HepG2 (cell line): ENCODE measurements at places on chromosomes 5 and 9.

DNA sequence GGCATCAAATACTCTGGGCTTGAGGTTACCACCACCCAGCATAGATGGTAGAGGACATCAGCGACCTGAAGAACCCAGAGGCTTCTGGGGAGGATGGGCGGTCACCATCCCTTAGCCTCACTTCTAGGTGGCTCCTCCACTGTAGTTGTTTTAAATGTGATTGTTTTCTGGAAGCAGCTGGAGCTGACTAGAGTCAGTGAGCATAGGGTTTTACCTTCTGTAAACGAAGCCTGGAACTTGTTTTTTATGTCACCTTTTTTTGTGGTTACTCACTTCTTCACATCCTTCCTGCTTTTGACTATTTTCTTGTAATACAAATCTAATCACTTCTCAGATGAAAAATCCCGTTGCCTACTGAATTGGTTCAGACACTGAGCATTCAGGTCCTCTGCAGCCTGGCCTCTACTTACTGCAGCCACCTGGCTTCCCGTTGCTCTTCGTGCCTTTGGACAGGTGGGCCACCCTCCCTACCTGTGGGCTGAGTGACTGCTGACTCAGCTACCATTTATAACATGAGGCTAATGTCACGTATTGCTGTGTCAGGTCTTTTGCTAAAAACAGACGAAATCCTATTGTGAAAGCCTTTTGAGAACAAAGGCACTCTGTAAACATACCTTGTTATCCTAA lies 167.8 kb downstream of the MAN2A1 start:
- DNase-seq = no peak

DNA sequence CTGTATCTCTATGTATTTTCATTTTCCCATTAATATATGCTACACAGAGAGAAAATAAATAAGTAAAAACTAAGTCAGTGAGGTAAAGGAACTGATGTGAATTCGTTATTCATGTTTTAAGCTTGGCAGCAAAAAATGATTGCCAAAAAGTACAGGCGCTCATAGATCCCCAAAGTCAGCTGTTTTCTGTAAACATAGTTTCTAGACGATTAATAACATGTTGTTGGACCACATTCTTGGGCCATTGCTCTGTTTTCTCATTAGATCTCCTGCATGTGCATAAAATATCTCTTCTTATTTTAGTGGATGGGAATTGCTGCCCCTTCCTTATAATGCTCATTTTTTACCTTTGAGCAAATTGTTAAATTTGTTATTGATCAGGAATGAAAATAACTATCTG lies 215.2 kb downstream of the TLE1 start:
- DNase-seq = no peak

- no peak for DNase-seq
Measured at GRCh38 chr9:135616619-135617537, 22.5 kb downstream of the GLT6D1 start.

- no peak for DNase-seq
Measured at GRCh38 chr5:33894566-33894965, 2.8 kb upstream of the ADAMTS12 start.

- DNase-seq = no peak
Measured at GRCh38 chr5:38807570-38808483, 38.0 kb upstream of the OSMR start.

GRCh38 chr5:135356522-135357318 lies 42.3 kb downstream of the MACROH2A1 start:
- no peak for DNase-seq

DNA sequence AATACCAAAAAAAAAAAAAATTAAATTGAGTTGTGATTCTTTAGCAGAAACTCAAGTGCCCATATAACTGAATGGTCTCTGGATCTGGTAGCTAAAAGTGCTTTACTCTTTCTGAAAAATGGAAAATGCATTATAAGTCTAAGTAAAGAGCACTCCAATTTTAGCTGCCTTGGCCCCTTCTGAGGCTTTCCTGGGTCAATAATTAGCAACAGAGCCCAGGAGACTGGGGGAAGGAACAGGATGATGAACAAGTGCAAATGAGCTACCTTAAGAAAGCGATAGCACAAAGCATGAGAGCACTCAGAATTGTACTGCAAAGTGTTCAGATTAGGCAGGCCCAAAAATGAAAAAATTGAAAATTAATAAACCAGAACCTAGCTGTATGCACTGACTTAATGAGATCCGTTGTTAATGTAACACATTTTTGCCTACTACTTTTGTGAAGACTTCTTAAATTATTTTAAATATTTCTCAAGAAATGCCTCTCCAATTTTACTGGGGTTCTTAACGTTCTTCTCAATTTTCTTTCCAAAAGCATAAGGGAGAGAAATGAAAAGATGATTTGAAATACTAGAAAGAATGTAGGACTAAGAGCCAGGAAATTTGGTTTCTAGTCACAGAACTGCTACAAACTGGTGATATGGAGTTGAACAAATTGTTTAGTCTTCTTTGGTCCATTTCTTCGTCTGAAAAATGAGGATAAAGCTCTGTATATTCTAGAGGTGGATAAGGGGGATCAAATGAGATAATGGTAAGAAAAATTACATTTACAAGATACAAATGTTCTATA lies 566.1 kb downstream of the PDE4D start:
- no peak for DNase-seq

DNA sequence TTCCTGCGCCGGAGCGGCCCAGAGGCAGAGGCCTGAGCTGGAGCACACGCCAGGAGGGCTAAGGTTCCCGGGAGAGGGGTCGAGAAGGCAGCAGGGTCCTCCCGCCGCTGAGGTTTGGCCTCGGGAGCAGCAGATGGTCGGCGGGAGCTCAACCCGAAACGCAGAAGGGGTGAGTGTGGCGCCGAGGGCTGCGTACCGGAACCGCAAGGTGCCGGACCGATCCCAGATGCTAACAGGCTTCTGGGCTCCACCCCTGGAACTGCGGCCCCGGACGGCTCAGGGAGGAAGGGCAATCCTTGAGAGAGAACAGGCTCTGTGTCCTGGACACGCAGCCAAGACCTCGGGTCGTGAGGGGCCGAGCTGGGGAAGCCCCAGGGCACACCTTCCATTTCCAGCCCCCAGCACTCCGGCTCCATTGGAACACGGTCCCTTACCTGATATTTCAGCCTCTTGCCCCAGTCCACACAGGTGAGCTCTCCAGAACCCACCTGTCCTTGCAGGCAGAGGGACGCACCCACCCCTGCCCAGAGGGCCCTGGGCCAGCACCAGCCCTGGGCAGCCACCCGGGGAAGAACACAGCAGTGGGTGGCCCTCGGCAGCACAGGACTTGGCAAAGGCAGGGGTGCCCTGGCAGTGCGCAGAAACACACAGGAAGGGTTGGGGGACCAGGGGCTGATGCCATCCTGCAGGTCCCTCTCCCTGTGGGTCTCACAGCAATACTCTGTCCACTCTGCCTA lies 1.4 kb downstream of the LHX3 start:
- DNase-seq = no peak

GRCh38 chr5:169088028-169088725 lies 212.8 kb downstream of the SLIT3 start:
- DNase-seq = no peak

DNA sequence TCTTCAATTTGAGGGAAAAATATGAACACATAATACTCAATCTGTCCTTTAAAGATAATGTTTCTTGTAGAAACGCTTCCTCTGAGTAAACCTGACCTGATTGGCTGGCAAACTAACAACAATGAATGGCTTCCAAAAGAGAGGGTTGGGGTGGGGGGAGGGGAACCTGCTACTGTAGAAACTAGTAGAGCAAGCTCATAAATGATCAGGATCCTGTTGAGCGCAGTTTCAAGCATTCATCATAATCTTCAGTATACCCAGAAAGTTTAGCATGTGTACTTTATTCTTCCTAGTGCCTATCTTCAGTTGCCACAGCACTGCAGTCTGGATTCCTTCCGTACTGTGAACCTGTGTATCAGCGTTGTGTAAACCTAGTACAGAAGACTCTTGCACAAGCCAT lies 63.0 kb upstream of the FCHO2 start:
- no peak for DNase-seq

DNA sequence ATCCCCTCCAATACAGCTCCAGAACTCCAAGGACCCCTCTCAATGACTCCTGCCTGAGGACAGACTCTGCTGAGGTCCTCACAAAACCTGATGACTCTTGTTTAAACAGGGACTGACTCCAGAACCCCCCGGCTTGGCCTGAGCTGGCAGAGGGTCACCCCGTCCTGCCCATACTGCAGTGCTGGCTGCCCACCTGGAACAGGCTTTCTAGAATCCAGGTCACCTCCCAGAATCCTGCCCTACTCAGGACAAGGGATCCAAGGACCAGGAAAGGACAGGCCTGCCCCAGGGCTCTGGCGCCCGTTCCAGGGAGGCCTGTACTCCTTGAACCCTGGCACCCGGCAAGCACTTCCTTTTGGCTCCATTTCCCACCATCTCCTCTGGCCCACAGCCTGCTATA lies 22.2 kb downstream of the RALGDS start:
- DNase-seq = no peak

DNA sequence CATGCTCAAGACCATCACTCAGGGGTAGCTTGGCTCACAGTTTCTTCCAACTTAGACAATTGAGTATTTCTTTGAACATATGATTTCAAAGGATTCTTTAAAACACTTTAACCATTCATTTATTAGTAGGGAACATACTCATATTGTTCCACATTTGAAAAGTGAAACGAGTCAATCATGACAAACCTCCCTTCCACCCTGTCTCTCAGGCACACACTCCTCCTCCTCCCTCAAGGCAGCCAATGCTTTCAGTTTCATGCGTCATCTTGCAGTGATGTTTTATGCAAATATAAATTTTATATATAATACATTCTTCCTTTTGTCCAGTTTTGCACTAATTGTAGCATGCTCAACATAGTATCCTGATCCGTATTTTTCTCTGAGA lies 126.0 kb upstream of the BOD1 start:
- DNase-seq = no peak

DNA sequence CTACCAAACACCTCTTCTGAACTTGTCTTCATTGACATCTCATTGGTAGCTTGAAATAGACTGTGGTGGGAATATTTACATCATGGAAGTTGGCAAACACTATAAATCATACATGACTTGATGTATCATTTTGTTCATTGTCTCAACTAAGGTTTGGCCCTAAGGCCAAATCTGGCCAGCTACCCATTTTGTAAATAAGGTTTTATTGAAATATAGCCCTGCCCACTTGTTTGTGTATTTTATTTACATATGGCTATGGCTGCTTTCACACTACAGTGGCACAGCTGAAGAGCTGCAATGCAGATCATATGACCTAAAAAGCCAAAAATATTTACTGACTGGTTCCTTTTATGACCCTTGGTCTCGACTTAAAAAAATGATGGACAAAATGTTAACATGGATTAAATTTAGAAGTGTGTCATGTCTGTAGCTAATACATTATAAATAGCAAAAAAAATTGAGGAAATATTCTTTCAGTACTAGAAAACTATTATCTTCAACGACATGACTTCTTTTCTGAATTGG lies 22.1 kb downstream of the FAM240B start:
- DNase-seq = no peak

DNA sequence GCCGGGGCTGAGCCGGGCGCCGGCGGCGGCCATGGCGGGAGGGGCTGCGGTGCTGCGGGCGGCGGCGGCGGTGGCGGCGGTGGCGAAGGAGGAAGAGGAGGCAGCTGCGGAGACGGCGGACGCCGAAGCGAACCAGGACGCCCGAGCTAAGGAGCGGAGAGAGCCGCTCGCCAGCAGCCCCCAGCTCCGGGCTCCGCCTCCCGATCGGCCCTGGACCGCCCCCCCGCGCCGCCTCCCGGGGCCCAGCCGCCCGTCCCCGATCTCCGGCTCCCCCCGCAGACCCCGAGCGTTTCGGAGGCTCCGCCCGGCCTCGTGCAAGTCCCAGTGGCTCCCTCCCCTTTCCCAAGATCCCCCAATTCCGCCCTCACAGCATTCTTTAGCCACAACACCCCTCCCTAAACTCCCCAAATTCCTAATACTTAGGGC lies at the start of gene ASTN2:
Gene ASTN2, minus strand, starts transcription at position 152 of the 426 bp plus-strand sequence. Its CDS starts 119 bp downstream, at position 33.
- no peak for DNase-seq

DNA sequence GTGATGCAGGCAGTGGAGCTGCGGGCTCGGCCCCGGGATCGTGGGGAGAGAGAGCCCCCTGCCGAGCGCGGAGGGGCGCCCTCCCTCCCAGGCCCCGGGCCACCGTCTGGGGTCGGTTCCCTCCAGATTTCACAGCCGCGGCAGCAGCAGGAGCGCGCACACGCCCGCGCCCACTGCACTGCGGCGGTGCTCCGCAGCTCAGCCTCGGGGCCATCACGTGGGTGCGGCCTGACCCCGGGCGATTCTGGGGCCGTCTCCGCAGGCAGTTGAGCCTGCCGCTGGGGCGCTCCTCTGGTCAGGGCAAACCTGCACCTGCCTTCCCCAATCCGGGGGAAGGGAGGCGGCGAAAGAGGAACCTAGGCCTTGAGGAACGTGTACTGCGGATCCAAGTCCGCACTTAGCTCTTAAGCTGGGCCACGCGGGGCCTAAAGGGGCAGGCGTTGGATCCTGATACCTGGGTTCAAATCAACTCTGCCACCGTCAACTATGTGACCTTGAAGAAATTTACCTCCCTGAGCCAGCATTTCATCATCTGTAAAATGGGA lies 9.4 kb upstream of the DELE1 start:
- DNase-seq = no peak

DNA sequence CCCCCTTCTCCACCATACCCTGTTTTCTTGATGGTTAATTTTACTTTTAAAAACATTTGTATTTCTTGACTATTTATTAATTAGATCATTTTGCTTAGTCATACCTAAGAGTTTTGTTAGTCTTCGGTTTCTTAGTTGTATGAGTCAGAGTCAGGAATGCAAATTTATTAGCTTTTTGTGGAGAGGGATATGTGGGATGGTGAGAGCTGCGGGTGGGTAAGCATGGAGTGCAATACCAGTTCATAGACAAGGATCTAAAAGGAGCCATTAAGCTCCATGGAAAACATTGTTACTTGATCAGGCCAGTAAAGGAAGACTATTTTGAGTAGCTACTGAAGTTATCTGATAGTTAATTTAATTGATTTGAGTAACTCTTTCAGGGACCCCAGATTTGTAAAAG lies 77.5 kb downstream of the ZSWIM6 start:
- peak; percentile 50 for DNase-seq
